Melanocyte of skin (primary cell): ENCODE measurements at places on chromosomes 16 and 17. TPM values are rescaled to one million over a fixed set of nuclear protein-coding genes. Genes with fewer than 3 reads are reported as not detected.

Gene NPIPA7
- 2.5 and 5.9 TPM in 2 replicates for total RNA-seq

Gene NPIPA3
- total RNA-seq = 2.2 TPM in 1 of 2 replicates, not detected in the other

Gene FNDC8
- not detected in 2 replicates for total RNA-seq

Gene ST6GALNAC1
- not detected in 2 replicates for total RNA-seq

Gene CCDC200
- total RNA-seq = not detected in 2 replicates

Gene KRTAP4-1
- total RNA-seq = not detected in 2 replicates

Gene SLC12A3
- not detected in 2 replicates for total RNA-seq

Gene EVI2B
- 1.1 and 1.7 TPM in 2 replicates for total RNA-seq

Gene KCNG4
- not detected in 2 replicates for total RNA-seq

Gene ADAP2
- under 0.01 and 1.7 TPM in 2 replicates for total RNA-seq

Gene FXR2
- total RNA-seq = 36.5 and 45.4 TPM in 2 replicates

Gene TMEM204
- total RNA-seq = 4.9 and 10.3 TPM in 2 replicates

Gene MAP3K14
- 2.3 and 3.1 TPM in 2 replicates for total RNA-seq

Gene DLX4
- total RNA-seq = not detected in 2 replicates

Gene SEZ6
- not detected in 2 replicates for total RNA-seq

Gene MLX
- 39.6 and 47.3 TPM in 2 replicates for total RNA-seq

Gene GP1BA
- not detected in 2 replicates for total RNA-seq

Gene MYH13
- not detected in 2 replicates for total RNA-seq

Gene CORO7
- total RNA-seq = 37.5 and 46.2 TPM in 2 replicates

Gene GPR142
- total RNA-seq = not detected in 2 replicates

Gene MT1M
- 4.1 and 6.9 TPM in 2 replicates for total RNA-seq

Gene FBXO39
- 0.36 and 1.0 TPM in 2 replicates for total RNA-seq

Gene NXN
- total RNA-seq = 10.8 and 13.7 TPM in 2 replicates
